WTC11 (cell line): ENCODE measurements at places on chromosomes 12 and 14.
A peak's percentile ranks its signal among the peaks of the same experiment; 100 is the strongest.

DNA sequence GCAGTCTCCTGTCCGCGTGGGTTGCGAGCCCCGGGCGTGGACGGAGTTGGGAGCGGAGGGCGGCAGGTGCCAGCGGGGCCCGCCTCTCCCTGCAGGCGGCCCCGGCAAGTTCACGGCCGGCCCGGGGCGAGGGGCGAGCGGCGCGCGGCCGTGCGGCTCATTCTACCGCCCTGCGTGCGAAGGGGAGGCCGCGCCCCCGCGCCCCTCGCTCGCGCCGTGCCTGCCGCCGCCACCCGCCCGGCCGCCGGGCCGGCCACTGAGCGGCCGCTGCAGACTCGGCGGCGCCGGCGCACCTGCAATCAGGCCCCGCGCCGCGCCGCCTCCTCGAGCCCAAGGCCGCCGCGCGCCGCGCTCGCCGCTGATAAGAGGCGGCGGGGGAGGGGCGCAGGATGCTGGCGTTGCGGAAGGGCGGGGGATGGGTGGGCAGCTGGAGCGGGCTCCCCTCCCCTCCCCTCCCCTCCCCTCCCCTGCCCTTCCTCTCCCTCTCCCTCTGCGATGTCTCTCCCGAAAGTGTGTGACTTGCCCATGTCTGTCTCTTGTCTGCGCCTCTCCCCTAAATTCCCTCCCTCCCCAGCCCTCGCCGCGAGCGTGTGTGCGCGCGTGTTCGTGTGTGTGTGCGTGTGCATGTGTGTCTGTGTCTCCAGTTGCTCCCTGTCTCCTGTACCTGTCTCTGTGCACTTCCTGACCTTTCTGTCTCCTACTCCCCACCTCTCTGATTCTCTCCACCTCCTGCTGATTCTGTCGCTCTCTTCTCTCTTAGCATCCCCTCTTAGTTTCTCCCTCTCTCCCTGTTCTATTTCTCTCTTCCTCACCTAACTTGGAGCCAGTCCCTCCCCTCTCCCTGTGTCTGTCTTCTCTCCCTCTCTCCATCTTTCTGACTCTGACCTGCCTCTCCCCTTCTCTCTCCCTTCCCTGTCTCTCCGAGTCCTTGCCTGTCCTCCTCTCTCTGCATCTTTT, 768.1 kb upstream of the TBX3 start:
- DNase-seq: peak; percentile 64

- no peak for DNase-seq
These were observed 256.0 kb downstream of the RPAP3 start for GRCh38 chr12:47449797-47450196.

DNA sequence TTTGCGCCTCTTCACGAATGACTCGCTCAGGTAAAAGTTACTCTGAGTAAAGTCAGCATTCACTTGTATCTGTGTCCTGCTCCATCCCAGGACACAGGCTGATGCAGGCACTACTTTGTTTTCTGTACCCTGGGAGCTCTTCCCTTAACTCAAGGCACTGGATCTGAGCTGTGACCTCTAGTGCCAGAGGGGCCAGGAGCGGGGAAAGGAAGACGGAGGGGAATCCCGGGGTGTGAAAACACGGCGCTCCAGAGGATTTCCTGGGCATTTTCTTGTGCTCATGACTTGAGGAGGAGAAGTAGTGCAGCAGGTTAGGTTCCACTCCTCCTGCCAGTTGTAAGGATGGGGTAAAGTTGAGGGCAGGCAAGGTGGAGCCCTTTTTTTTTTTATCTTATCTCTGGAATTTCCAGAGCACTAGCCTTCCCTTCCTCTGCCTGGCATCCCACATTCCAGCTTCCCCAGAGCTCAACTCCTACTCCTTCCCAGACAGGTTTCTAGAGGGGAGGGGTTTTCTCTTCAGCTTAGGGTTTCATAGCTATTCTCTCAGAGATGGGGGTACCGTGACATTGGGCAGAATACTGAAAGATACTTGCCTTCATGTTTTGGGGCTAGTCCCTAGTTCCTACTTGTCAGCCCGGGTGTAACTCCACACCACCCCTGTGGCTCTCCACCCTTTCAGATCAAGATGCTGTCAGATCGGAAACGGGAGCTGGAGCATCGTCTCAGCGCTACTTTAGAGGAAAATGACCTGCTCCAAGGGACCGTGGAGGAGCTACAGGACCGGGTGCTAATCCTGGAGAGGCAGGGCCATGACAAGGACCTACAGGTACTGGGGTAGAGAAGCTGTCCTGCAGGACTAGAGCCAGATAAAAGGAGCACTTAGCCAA, 52.3 kb downstream of the RAB35 start:
- DNase-seq: no peak

DNA sequence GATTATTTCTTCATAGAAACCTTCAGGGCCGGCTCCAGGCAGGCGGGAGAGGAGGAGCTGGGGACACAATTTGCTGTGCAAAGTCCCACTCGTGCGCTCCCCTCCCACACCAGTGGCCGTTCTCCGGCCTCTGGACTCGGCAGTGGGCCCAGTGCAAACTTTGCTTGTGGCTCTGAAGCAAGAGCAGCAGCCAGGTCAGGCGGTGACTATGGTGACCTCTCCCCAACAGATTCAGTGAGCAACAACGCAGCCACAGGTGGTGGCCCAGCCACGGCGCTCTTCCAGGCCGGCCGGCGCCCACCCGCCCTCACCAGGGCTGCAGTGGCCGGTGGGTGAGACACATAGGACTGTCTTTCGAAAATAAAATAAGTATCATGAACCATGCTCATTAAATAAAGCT, 29.5 kb downstream of the VPS37B start:
- DNase-seq: no peak

DNA sequence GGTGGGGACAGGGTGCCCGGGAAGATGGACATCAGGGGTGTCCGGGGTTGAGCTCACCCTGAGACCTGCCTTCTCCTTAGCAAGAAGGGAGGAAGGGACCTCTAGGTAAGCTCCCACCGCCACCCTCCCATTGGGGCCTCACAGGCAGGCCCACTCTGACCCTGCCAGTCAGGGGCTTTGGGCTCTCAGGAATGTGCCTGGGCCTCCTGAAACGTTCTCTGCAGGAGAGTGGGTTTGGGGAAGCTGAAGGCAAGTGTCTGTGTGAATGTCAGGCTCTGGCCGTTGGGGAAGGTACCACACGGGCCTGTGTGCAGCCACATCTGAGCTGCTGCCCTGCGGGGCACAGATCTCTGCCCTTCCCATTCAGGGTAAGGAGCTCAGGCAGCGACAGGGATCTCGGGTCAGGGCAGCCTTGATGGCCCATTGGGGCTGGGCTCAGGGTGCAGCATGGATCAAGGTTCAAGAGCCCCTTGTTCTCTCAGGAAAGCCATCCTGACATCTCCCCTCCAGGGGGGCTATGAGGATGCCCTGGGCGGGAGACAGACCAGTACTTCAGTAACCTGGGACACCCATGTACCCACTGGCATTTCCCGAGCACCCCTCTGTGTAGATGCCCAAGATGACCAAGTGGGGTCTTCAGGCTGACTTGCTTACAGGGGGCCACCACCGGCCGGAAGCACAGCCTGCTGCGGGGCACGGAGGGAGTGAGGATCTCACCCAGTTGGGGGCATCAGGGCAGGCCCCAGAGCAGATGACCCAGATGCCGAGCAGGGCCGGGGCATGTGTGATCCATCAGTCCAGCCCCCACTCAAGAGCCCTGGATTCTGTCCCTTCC, 29.7 kb downstream of the FAM222A start:
- DNase-seq: peak; percentile 9
